Suprapubic skin (tissue), 4 donors: ENCODE measurements at places on chromosomes 3 and 15. TPM values are rescaled to one million over a fixed set of nuclear protein-coding genes. Genes with fewer than 3 reads are reported as not detected.

ATP8B4 gene
- total RNA-seq, result 2.2 TPM

GRCh38 chr3:104521606-104522336 lies 844.9 kb upstream of the ALCAM start:
- DNase-seq, result no peak
- H3K4me3 ChIP-seq, result no peak overlapping the region
- H3K4me1 ChIP-seq, result no peaks in the 10 kb centered on the region
- no peak overlapping the region for H3K27ac ChIP-seq

DNA sequence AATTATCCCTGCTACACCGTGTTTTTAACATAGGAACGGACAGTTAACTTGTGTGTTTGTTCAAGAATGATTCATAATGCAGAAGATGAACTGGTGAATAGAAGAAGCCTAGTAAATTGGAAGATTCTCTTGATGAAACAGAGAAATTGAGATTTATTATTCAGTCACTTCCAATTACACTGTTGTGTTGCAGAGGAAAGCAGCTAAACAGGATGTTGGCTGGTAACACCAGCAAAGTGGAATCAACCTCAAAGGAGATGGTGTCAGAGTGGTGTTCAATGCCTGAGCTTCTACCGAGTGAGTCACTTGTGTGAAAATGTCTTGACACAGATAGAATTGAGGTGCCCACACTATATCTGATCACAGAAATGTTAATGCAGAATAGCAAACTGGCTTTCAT lies 399.6 kb downstream of the LPP start:
- no peak overlapping the region for H3K27ac ChIP-seq
- peaks cover 16% of the 10 kb centered on the region for H3K4me1 ChIP-seq
- DNase-seq, result no peak
- no peak overlapping the region for H3K4me3 ChIP-seq

EXD1 gene
- total RNA-seq, result not detected

HDC gene
- 0.36 TPM for total RNA-seq

C3orf49 gene
- total RNA-seq, result not detected

TNNC1 gene
- total RNA-seq, result 1.4 TPM

DNA sequence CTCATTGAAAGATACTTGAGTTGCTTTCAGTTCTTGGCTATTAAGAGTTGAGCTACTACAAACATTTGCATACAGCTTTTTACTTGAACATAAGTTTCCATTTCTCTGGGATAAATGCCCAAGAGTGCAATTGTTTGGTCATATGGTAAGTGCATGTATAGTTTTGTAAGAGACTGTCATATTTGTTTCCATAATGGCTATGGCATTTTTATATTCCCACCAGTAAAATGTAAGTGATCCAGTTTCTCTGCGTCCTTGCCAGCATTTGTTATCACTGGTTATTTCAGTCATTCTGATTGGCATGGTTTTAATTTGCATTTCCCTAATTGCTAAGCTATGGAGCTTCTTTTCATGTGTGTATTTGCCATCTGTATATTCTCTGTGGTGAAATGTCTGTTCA lies 22.5 kb downstream of the C3orf80 start:
- no peaks in the 10 kb centered on the region for H3K4me1 ChIP-seq
- H3K4me3 ChIP-seq, result no peak overlapping the region
- H3K36me3 ChIP-seq, result no peaks in the 10 kb centered on the region
- DNase-seq, result no peak
